ENCODE measurements at places on chromosomes 12 and 14.

GRCh38 chr12:100359822-100360221, 2.9 kb downstream of the SLC17A8 start:
- H3K36me3 ChIP-seq: no peaks in the 10 kb centered on the region
- no peak overlapping the region for H3K4me3 ChIP-seq
- peaks cover 11% of the 10 kb centered on the region for H3K4me1 ChIP-seq
- no peak for DNase-seq

- no peaks in the 10 kb centered on the region for H3K36me3 ChIP-seq
- DNase-seq: no peak
- H3K27ac ChIP-seq: no peak overlapping the region
- no peak overlapping the region for H3K4me3 ChIP-seq
These were observed 26.2 kb upstream of the CHPT1 start for GRCh38 chr12:101671157-101671791.

DNA sequence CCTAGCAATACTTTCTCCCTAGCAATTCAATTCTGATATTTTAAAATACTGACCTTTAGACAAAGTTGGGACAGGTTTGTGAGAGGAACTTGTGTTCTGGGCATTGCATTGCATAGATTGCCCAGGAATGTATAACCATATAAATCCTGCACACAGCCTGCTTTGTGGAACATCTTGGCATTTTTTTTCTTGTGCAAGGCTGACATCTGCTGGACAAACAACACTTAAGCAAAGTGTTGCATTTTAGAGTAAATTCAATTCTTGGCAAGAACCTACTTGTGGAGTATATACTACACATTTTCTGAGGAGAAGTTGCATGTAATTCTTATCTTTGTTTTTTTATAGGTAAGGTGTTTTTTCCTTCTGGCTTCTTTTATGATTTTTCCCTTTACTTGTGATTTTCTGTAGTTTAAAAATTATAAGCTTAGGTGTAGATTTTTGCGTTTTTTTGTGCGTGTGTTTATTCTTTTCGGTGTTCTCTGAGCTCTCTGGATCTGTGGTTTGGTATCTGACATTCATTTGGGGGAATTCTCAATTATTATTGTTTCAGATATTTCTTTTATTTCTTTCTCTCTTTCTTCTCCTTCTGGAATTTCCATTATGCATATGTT, 26.4 kb downstream of the TESPA1 start:
- no peaks in the 10 kb centered on the region for H3K36me3 ChIP-seq
- DNase-seq: peak; percentile 54
- H3K4me3 ChIP-seq: no peak overlapping the region
- H3K27ac ChIP-seq: no peak overlapping the region
- no peaks in the 10 kb centered on the region for H3K27me3 ChIP-seq
- no peaks in the 10 kb centered on the region for H3K4me1 ChIP-seq

DNA sequence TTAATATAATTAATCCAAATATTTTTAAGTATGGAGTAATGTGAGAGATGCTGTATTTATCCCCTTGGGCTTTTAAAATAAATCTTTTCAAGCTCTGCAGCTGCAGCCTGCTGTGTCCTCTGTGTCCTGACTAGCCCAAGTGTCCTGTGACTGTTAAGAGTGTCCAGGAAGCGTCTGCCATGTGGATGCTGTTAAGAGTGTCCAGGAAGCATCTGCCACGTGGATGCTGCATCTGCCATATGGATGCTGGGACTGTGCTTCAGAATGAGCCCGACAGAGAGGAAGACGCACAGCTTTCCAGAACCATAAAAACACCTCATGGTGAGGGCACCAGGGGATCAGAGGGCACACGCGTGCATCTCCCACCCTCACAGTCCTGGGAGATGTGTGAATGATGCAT, 307.2 kb downstream of the ADGRD1 start:
- no peaks in the 10 kb centered on the region for H3K27me3 ChIP-seq
- no peaks in the 10 kb centered on the region for H3K36me3 ChIP-seq
- no peak for DNase-seq
- H3K4me3 ChIP-seq: no peak overlapping the region

GRCh38 chr12:9944391-9944790, 12.2 kb upstream of the CLEC2A start:
- no peak overlapping the region for H3K4me3 ChIP-seq
- no peaks in the 10 kb centered on the region for H3K4me1 ChIP-seq
- DNase-seq: no peak
- H3K27ac ChIP-seq: no peak overlapping the region
- peaks cover 6% of the 10 kb centered on the region for H3K27me3 ChIP-seq
- H3K36me3 ChIP-seq: no peaks in the 10 kb centered on the region

GRCh38 chr12:66683073-66683472, 4.2 kb upstream of the GRIP1 start:
- H3K36me3 ChIP-seq: no peaks in the 10 kb centered on the region
- H3K27ac ChIP-seq: no peak overlapping the region
- H3K27me3 ChIP-seq: no peaks in the 10 kb centered on the region

Data from keratinocyte (primary cell).